ENCODE measurements at places on chromosomes 1 and 21.

GRCh38 chr1:36622741-36623648, 140.3 kb upstream of the CSF3R start:
- no peak for DNase-seq

DNA sequence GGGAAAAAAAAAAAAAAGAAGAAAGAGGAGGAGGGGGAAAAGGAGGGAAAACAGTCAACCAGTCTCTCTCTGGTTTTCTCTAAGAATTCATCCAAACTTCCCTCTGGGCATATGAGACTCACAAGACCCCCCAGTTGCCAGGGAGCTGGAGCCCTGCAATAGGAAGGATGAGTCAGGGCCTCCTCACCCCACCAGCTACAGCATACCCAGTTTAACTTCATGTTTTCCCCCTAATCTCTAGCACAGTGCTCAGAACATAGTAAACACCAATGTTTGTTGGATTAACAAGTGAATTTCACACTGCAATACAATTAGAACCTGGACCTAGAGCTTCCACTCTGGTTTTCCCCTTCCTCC, 7.8 kb downstream of the F11R start:
- no peak for DNase-seq

- no peak for DNase-seq
Observed at GRCh38 chr1:28807046-28807445, 4.9 kb upstream of the OPRD1 start.

DNA sequence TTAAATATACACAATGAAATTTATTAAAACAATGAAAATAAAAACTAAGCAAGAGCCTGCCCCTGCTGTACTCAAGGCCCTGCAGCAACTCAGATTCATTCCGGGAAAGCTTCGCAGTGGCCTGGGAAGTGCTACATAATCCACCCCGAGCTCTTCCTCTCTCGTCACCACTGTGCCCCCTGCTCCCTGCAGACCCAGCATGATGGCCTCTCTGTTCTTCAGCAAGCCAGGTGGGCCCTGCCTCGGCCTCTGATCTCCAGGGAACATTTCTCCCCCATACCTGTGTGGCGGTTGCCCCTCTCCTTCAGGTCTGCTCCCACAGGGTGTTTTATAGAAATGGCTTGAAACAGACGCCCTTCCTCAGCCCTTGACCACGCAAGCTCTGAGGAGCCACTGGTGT, 10.6 kb downstream of the RNF187 start:
- no peak for DNase-seq

GRCh38 chr1:99943223-99943794, 26.5 kb upstream of the SLC35A3 start:
- peak; percentile 60 for DNase-seq

GRCh38 chr1:86573763-86574484, 27.0 kb downstream of the CLCA4 start:
- no peak for DNase-seq

GRCh38 chr1:117244971-117245370, 34.2 kb upstream of the VTCN1 start:
- DNase-seq: no peak

DNA sequence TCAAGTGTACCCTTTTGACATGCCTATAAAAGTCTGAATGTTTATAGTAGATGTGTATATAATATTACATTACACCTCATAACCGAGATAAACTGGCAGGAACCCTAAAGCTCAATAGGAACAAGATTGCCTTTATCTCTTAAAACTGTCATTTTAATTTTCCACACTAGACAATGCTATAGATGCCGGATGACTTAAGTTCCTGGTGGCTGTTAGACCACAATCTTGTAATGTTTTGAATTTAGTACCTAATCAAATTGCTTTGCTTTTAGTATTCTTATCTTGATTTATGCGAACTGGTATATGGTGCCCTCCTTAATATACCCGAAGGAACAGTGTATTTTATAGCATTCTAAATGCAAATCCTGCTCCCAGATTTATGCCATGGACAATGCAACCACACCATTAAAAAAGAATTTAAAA, 1397.0 kb upstream of the ADGRL4 start:
- DNase-seq: no peak

GRCh38 chr1:47508702-47509431, 71.0 kb downstream of the FOXD2 start:
- no peak for DNase-seq

GRCh38 chr1:212532469-212533147, 76.0 kb upstream of the ATF3 start:
- DNase-seq: no peak

- no peak for DNase-seq
Observed at GRCh38 chr1:116231752-116232151, 120.6 kb downstream of the MAB21L3 start.

DNA sequence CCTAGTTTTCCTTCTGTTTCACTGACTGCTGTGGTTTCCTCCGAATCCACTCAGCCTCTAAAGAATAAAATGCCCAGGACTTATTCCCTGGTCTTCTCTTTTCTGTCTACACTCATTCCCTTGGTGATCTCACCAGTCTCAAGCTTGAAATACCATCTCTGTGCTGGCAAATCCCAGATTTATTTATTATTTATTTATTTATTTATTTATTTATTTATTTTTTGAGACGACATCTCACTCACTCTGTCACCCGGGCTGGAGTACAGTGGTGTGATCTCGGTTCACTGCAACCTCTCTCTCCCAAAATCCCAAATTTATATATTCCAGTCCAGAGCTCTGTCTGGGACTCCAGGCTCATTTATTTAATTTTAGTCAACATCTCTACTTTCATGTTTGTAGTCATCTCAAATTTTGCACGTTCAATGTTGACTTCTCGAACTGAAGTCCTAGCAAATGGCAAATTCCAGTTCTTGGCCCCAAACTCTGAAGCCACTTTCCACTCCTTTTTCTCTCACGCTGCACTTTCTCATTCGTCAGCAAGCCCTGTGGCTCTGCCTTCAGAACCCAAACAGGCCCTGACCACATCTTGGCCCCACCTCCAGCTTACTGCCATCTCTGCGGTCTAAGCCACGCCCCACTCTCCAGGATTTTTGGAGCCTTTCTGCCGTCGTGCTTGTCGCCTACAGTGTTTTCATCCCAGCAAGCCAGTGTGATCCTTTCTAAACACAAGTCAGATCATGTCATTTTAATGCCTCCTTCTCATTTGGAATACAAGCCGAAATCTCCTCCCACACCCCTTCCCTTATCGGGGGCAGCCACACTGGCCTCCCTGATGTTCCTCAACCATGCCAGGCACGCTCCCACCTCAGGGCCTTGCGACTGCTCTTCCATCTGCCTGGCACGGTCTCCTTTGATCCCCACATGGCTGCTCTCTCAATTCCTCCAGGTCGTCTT, 14.2 kb upstream of the TENT5B start:
- peak; percentile 88 for DNase-seq

GRCh38 chr1:178039891-178040290, 54.0 kb upstream of the RASAL2 start:
- DNase-seq: no peak

DNA sequence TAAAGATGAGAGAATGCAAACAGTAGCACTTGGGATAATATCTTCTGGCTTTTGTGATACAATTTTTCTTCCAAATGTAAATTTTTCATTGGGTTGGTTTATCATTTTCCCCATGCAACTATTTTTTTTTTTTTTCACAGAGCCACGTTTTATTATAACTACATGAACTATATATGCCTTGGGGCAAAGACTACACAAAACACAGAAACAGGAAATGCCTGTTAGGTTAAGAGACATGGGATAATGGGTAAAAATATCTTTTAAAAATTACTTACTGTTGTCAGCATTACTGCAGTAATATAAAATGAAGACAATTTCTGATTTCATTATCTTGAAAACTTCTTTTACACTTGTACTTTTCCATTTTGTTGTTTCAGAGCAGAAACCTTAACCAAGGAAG, 74.6 kb downstream of the DISP1 start:
- no peak for DNase-seq

DNA sequence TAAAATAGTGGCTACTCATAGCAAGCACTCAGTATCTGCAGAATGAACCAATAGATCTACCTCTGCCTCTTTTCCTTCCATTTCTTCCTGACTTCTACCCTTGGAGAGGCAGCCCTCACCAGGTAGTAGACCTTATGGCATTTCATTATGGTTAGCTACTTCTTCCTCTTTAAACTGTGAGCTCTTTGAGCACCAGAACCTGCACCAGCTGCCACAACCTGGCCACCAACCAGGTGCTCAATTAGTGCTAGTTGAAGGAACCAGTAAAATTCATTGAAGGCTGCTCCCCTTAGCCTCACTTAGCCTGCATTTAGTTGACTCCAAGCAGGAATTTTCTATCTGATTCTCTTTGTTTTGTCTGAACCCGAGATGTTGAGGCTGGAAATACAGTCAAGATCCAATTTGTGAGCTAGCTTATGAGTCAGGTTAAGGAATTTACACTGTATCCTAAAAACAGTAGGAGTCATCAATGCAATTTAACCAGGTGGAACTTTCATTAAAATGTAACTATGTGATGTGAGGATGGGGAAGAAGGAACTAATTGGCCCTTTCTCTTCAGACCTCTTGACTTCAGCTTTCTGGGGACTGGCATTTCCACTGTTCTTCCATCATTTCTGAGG, 81.5 kb upstream of the UBE2U start:
- DNase-seq: no peak

- DNase-seq: no peak
Observed at GRCh38 chr1:26994020-26994786, 711 bp downstream of the TRNP1 start.

DNA sequence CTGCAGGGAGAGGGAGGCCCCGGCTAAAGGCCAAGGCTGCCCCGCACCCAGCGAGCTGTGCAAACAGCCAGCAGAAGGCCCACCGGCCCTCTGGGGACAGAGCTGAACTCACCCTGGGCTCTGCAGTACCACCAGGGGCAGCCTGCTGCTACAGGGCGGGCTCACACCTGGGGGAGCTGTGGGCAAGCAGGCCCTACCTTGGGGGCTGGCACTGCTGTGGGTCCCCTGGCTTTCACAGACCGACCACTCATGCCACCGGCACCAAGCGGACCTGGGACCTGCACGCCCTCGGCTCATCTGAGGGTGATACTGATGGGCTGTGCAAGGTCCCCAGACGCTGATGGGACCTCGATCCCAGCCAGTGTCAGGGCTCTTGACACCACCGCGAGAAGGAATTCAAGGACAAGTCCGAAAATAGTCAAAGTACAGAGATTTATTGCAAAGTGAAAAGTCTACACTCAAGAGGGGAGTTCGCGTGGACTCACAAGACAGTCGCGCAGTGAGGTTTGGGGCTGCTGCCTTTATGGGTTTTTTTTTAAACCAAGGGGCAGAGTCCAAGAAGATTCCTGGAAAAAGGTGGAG, 61.0 kb upstream of the ADARB1 start:
- DNase-seq: no peak

GRCh38 chr1:78465143-78465542, 25.6 kb upstream of the PTGFR start:
- no peak for DNase-seq

- no peak for DNase-seq
Observed at GRCh38 chr1:165675794-165676193, 22.6 kb downstream of the ALDH9A1 start.

GRCh38 chr1:95509989-95510388, 276.0 kb downstream of the RWDD3 start:
- no peak for DNase-seq

DNA sequence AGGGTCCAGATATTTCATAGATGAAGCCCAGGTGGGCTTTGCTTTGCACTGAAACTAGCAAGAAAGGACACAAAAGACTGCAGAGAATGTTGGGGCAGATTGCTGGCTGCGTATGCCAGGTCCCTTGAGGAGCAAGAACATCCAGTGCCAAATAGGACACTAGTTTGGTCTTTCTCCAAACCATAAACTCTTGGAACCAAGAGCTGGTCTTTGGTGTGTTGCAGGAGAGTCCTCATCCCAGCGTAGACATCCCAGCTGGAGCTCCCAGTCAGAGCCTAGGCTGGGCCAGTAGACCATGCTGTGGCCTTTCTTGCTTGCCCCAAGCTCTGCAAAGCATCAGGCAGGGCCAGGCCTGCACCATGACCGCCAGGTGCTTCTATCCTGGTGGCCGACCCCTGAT, 87.5 kb downstream of the ATP5PO start:
- DNase-seq: no peak

DNA sequence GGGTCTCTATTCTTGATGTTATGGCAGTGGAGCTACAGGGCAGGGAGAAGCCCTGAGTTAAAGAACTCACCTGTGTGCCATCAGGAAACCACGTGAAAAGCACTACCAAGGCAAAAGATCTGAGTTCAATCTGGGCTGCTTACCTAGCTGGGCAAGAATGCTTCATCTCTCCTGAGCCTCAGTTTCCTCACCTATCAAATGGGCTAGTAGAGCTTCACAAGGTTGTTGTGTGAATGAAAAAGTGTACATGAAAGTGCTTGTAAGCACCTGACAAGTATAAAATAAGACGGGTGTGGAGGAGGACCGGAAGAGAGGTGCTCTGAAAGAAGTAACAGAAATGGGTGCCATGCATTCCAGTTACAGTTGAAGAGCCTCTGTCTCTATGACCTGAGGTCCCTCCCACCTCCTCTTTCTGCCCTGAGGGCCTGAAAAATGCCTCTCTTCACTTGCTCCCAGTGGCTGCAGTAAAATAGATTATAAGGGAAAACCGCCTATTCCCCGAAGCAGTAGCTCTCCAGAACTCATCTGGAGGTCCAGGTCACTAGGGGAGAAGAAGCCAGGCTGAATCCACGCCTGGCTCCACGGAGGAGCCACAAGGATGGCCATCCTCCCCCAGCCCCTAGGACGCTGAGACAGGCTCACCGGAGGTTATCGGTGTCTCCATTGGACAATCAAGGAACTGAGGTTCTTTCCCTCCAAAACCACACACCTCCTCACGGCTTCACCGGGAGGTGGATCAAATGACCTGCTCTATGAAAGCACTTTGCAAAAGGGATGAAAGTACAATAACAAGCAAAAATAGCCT, 1.4 kb downstream of the GPR161 start:
- peak; percentile 13 for DNase-seq

DNA sequence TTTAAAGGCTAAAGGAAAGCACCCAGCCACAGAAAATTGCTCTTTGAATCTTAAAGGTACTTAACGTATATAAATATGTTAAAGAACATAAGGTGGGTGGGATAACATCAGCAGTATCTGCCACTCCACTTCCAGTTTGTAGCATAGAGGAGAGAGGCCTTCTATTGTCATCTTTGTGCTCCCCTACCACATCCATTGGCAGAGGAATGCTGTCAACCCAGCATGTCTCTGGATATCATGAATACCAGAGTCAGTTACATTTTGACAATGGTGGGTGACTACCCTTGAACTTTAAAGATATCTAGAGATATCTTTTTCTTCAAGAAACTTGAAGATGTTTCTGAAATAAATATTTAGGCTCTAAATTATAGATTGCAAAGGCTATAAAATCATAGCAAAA, 283.2 kb upstream of the LRRC7 start:
- no peak for DNase-seq

DNA sequence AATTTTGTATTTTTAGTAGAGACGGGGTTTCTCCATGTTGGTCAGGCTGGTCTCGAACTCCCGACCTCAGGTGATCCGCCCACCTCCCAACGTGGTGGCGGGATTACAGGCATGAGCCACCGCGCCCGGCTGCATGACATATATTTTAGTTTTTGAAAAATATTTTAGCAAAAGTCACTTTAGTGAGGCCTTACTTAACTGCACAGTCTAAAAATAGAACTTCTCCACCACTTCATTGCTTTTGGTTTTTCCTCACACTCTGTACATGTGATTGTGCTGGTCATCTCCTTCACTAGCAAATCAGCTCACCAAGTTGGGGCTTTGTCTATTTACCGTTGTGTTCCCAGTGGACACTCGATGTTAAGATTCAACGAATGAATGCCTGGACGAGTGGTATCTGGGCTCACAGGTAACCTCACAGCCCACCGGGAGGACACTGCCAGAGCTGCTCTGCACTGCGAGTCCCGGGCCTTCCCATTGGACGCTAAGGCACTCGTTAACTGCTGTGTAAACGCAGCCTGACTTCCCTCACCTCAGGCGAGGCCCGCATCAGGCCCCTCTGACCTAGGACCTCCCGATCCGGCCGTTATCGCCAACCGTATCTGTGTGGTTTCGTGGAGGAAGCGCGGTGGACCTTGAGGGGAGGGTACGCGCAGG, 14.0 kb upstream of the ZNF692 start:
- peak; percentile 22 for DNase-seq
